ENCODE measurements at places on chromosomes 5 and 9. TPM values are rescaled to one million over a fixed set of nuclear protein-coding genes. Genes with fewer than 3 reads are reported as not detected.

SLCO6A1 gene
- total RNA-seq, result not detected

TDRD7 gene
- 8.2 TPM for total RNA-seq

UIMC1 gene
- total RNA-seq, result 24.2 TPM

DDX4 gene
- total RNA-seq, result not detected

SEMA6A gene
- total RNA-seq, result 0.91 TPM

DNA sequence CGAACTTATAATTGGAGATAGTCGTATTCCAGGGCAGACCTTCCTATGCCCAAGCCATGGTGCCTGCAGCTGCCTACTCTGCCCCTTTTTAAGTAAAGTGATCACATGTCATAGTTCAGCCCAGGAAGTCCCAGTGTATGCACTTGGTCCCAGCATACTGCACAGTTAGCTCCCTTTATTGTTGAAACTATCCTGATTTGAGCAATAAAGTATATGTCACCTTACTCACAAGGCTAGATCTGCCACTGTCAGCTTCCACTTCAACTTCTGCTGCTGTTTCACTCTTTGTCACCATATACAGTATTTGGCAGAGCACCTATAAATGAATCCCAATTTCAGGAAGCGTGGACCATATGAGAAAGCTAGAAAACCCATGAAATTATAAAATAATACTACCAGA, 103.8 kb upstream of the PTGER4 start:
- H3K36me3 ChIP-seq, result no peaks in the 10 kb centered on the region
- no peak overlapping the region for H3K4me3 ChIP-seq
- peaks cover 2% of the 10 kb centered on the region for H3K27me3 ChIP-seq

GRCh38 chr5:135145985-135146384, 112.0 kb upstream of the PITX1 start:
- H3K4me1 ChIP-seq, result peaks cover 6% of the 10 kb centered on the region
- no peak overlapping the region for H3K27ac ChIP-seq
- no peak overlapping the region for H3K4me3 ChIP-seq
- H3K27me3 ChIP-seq, result peaks cover 5% of the 10 kb centered on the region
- no peaks in the 10 kb centered on the region for H3K36me3 ChIP-seq

- DNase-seq, result peak; percentile 68
- H3K27ac ChIP-seq, result peak overlapping the region; percentile 87
- H3K4me3 ChIP-seq, result peak overlapping the region; percentile 68
These were observed 79.5 kb downstream of the OSMR start for GRCh38 chr5:38925154-38925925.

- no peaks in the 10 kb centered on the region for H3K27me3 ChIP-seq
- no peak for DNase-seq
- no peaks in the 10 kb centered on the region for H3K4me1 ChIP-seq
- H3K4me3 ChIP-seq, result no peak overlapping the region
These were observed 582.7 kb downstream of the DTWD2 start for GRCh38 chr5:118405650-118406061.

GRCh38 chr9:14198841-14199455, 115.0 kb downstream of the NFIB start:
- H3K27ac ChIP-seq, result no peak overlapping the region
- no peaks in the 10 kb centered on the region for H3K4me1 ChIP-seq

- peaks cover 91% of the 10 kb centered on the region for H3K4me1 ChIP-seq
- no peaks in the 10 kb centered on the region for H3K36me3 ChIP-seq
- no peaks in the 10 kb centered on the region for H3K27me3 ChIP-seq
- peak overlapping the region; percentile 91 for H3K27ac ChIP-seq
- peak overlapping the region; percentile 74 for H3K4me3 ChIP-seq
These were observed 89.9 kb downstream of the SH3TC2 start for GRCh38 chr5:148972974-148973374.

DNA sequence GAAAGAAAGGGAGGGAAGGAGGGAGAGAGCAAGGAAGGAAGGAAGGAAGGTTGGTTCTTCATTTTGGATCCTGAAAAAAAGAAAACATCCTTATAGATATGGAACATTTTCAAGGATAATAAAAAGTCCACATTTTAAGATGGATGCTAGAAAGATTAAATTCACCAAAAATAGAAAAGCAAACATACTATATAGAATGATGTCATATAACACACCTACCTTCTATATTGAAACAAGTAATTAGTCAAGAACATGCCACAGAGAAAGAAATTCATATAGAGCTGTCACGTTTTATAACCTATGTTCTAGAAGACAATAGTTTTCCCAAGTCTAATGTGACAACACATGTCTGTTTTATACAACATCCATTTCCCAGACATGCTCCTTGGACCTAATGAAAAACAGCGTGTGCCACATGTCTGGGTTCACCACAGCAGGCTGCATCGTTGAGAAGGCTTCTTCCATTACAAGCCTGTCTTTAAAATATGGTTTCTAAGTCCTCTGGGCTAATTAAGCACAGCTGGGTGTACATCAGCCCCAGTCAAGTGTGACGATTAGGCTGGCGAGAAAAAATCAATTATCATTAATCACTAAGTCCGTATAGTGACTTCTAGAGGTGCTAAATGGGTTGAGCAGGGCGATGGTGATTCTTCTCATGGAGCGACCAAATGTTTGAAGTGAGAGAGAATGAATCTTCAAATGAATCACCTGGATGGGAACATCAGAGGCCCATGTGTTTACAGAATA, 301.8 kb downstream of the TLE1 start:
- peaks cover 28% of the 10 kb centered on the region for H3K4me1 ChIP-seq
- H3K4me3 ChIP-seq, result no peak overlapping the region
- H3K36me3 ChIP-seq, result no peaks in the 10 kb centered on the region
- H3K27ac ChIP-seq, result no peak overlapping the region

DNA sequence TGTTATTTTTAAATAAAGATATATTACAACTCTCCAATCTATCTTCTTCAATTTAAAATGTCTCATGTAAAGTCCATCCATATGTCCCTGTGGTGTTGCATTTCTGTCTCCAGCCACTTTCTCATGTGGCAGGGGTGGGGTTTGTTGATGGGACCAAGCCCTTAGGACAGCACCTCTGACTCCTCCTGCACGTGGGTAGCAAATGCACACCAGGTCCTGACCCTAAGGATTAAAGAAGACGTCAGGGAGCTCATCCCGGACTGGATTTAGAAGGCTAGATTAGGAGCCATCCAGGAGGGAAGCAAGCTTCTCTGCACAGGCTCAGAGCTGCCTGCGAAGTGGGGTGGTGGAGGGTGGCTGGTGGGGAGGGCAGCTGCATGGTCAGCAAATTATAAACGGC, 38.9 kb upstream of the FAM120AOS start:
- peaks cover 45% of the 10 kb centered on the region for H3K36me3 ChIP-seq
- H3K4me1 ChIP-seq, result peaks cover 19% of the 10 kb centered on the region
- no peaks in the 10 kb centered on the region for H3K27me3 ChIP-seq
- H3K27ac ChIP-seq, result no peak overlapping the region

- H3K27me3 ChIP-seq, result peaks cover 6% of the 10 kb centered on the region
- peaks cover 12% of the 10 kb centered on the region for H3K36me3 ChIP-seq
- no peak overlapping the region for H3K27ac ChIP-seq
- H3K4me1 ChIP-seq, result peaks cover 6% of the 10 kb centered on the region
These were observed 4.3 kb upstream of the COX7C start for GRCh38 chr5:86613455-86613854.

DNA sequence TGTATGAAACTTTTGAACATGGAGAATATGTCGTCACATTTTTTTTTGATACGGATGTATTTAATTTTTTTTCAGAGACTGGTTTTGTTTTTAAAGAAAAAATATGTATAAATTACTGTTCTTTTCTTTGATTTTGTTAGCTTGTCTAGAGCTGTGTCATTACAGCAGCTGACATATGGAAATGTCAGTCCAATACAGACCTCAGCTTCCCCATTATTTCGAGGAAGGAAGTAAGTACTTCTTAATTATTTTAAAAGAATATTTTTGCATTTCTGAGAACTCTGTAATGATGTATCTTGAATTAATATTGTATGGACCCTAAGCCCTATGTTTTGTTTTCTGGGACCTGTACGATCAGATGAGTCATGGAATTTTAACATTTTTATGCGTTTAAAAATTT, 7.6 kb downstream of the TENT2 start:
- no peak overlapping the region for H3K4me3 ChIP-seq
- H3K4me1 ChIP-seq, result peaks cover 15% of the 10 kb centered on the region
- peak overlapping the region; percentile 81 for H3K27ac ChIP-seq
- no peaks in the 10 kb centered on the region for H3K27me3 ChIP-seq
- no peak for DNase-seq

DNA sequence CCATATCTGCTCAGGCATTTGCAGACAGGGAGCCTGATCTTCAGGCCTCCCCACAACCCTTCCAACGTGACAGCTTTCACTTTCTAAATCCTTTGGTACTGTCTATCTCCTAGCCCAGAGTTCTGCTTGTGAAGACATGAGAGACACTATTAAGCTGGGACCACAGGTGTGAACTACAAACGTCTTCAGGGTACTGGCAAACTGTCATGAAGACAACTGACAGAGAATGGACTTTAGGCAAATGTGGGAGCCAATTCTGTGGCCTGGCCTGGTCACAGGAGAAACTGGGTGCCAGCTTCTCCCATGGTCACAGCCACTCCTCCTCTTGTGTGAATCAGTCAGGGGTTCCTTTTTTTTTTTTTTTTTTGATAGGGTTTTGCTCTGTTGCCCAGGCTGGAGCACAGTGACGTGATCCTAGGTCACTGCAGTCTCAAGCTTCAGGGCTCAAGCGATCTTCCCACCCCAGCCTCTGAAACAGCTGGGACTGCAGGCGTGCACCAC, 10.4 kb downstream of the TRIM14 start:
- H3K4me3 ChIP-seq, result no peak overlapping the region
- H3K4me1 ChIP-seq, result no peaks in the 10 kb centered on the region
- no peak overlapping the region for H3K27ac ChIP-seq
- DNase-seq, result no peak
- no peaks in the 10 kb centered on the region for H3K27me3 ChIP-seq
- H3K36me3 ChIP-seq, result peaks cover 43% of the 10 kb centered on the region

DNA sequence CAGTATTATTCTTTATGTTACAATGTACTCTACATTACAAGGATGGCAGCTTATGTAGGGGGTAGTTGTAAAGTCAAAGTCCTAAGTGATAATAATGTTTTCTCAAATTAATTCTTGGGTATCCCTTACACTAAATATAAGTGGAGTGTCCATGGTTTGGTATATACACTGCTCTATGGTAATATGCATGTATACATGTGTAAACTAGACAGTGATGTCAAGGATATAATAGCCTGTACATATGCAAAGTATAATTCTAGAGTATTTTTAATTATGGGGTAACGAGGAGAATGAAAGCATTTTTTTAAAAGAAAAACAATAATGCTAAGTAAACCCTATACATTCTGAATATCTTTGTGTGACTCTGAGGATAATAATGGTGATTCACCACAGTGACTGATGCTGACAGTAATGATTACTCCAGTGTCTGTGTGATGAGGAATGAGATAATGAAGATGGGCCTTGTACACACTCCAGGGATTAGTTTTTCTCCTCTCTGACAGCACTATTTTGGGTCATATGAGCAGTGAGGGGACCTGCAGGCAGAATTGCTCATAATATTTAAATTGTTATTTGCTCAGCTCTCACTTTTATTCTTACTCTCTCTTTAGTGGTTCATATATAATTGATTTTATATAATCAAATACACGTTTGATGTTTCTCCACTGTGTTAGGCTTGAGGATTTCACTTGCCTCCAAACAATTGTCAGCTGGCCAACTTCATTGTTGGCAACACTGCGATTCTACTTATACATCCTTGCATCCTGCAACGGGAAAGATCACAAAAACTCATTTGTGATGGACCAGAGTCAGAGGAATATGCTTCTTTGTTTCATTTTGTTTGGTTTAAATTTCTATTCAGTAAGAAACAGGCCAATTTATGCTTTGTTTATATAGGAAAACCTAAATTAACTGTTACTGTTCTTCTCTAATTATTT, 88.2 kb downstream of the NREP start:
- peaks cover 27% of the 10 kb centered on the region for H3K4me1 ChIP-seq
- no peaks in the 10 kb centered on the region for H3K36me3 ChIP-seq
- peaks cover 2% of the 10 kb centered on the region for H3K27me3 ChIP-seq
- DNase-seq, result peak; percentile 60
- no peak overlapping the region for H3K27ac ChIP-seq

DNA sequence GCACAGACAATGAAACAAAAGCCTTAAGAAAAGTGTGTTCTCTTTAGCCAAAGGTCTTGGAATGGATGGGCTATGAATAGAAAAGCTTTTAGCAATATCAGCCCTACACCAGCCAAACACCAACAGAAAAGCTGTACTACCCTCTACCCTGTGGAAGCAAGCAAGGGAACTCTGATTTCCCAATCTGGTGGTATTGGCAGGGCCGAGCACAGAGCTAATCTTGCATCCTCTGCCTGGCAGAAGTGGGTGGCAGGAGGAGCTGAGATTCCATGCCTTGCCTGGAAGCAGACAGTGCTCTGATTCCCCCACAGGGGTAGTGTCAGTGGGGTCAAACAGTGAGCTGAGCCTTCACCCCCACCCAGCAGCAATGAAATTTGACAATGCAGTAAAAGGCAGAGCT, 29.6 kb upstream of the ZNF782 start:
- DNase-seq, result no peak
- H3K36me3 ChIP-seq, result peaks cover 7% of the 10 kb centered on the region
- no peak overlapping the region for H3K27ac ChIP-seq
- peaks cover 24% of the 10 kb centered on the region for H3K4me1 ChIP-seq
- no peak overlapping the region for H3K4me3 ChIP-seq
- H3K27me3 ChIP-seq, result peaks cover 6% of the 10 kb centered on the region

DNA sequence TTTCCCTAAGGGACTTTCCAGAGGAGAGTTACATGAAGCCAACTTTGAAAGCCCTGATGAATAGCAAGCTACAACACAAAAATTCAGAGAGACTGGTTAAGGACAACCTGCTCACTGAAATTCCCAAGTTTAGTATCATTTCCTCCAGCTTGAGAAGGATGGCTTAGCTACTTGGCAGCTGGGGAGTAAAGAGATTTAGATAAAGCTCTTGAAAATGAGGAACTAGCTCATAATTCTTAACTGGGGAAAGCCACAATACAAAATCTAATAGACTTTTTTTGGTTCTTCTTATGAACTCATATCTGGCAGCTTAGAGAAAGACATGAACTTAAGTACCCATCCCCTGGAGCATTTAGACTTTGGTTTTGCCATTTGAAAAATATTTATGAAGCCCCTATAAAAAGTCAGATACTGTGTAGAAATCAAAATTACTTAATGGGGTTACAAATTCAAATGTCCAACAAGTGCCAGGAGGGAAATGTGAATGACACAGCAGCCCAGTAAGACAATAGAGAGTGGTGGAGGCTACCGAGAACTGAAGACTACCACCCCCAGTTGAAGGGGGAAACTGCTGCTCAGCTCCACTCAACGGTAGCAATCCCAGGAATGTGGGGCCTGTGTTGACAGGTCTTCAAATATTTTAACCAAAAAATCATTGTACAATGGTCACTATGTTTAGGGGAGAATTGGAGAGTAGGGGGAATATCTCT, 79.4 kb upstream of the ADRB2 start:
- peaks cover 3% of the 10 kb centered on the region for H3K4me1 ChIP-seq
- H3K27me3 ChIP-seq, result no peaks in the 10 kb centered on the region
- H3K27ac ChIP-seq, result no peak overlapping the region
- DNase-seq, result no peak

DNA sequence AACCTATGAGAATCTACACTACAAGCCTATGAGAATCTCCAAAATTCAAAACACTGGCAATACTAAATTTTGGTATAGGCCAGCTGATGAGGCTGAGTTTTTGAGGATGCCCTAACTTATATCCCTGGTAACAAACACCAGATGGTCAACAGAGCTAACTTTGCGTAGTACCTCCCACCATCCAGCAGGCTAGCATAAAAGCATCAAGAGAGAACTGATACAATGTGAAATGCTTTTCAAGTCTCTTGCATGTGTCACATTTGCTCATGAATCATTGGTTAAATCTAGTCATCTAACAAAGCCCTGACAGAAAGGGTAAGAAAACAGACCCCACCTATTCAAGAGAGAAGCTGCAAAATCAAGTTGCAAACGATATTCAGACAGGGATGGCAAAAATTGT, 1609.7 kb upstream of the CDH9 start:
- no peak overlapping the region for H3K4me3 ChIP-seq
- H3K27me3 ChIP-seq, result no peaks in the 10 kb centered on the region
- no peaks in the 10 kb centered on the region for H3K36me3 ChIP-seq
